ENCODE measurements at places on chromosomes 12 and 14.

- DNase-seq = no peak
These were observed 5.1 kb downstream of the ZNF605 start for GRCh38 chr12:132950844-132951535.

DNA sequence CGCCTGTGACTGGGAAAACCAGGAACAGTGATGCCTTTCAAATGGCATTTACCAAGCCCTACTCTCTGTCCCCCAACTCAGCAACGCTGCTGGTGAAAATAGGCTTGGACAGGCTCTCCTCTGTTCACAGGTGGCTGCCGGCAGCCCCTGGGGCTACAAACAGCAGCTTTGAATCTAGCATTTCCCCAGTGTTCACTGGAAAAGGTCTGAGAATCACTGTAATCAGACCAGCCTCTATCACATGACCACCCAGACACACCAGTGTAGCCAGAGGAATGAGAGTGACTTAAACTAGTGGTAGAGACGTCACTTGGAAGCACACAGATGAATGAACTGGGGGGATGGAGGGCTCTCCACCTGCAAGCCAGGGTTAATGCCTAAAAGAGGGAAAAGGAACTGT is 151.8 kb downstream of the FOXN3 start:
- DNase-seq = no peak

DNA sequence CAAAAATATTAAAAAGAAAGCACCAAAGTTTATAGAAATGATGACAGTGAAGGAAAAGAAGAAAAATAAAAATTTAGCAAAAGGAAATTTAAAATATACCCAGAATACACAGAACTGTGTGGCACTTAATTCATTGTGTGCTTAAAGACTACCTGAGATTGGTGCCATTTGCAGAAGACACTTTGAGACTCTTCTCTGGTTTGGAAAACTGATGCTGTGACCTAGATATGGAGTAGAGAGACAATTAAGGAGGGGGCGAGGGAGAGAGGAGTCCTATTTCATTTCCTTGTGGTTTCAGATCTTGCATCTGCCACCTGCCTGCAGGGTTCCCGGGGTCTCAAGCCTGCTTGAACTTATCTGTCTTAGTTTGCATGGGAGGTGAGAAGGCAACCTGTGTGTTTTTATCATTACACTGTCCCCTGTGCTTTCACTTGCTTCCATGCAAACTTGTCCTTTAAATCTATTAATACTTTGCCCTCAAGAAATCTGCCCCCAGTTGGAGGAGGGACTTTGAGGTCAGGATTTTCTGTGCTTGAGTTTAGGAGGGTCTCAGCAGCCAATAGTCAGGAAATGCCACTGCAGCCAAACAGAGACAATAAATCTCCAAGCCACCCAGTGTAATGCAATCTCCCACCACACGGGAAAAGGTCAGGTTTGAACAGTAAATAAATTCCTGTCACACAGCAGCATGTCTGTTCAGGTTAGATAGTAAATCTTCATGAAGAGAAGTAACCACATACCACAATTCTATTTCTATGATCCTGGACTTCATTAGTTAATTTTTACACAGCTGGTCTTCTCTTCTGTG is 119.4 kb downstream of the CAND1 start:
- no peak for DNase-seq

GRCh38 chr12:11446372-11446771 is 51.0 kb upstream of the PRB2 start:
- no peak for DNase-seq

DNA sequence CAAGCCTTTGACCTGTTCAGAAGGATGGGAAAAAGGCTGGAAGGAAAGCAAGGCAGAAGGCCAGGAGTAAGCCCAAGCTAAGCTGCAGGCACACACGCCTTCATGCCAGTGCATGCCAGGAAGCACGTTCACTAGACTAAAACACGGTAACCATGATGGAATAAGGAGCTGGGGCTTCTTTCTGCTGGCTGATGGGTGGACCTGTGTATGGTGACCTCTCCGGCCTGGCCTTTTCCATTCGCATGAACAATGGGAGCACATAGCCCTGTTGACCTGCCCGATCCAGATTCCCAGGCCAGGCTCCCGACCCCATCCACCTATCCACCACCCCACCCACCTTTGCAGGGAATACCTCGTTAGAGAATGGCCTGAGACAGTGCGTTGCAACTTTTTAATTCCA is 22.8 kb downstream of the VSX2 start:
- DNase-seq = no peak

- DNase-seq = no peak
These were observed 23.6 kb downstream of the PYGL start for GRCh38 chr14:50920482-50921230.

GRCh38 chr12:123043536-123044001 is 63.1 kb downstream of the ARL6IP4 start:
- DNase-seq = peak; percentile 60

- no peak for DNase-seq
These were observed 122.1 kb upstream of the ARHGAP5 start for GRCh38 chr14:31954991-31955390.

DNA sequence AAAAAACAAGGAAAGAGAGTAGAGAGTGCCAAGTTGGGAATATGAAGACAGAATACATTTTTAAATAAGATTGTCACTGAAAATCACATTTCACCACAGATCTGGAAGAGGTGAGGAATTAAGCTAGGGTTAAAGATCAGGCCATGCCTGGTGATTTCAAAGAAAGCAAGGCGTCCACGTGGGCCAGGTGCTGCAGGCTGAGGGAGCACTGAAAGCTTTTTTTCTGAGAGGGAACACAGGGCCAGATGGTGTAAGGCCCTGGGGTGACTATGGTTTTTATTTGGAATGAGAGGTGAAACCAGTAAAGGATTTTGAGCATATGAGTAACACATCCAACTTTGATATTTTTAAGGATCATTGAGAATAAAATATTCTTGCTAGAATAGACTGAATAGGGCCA is 20.9 kb downstream of the SYT1 start:
- no peak for DNase-seq

GRCh38 chr14:105030836-105031396 is 10.0 kb upstream of the CDCA4 start:
- no peak for DNase-seq

- DNase-seq = no peak
These were observed 9.2 kb upstream of the PLEKHG3 start for GRCh38 chr14:64695071-64695470.

DNA sequence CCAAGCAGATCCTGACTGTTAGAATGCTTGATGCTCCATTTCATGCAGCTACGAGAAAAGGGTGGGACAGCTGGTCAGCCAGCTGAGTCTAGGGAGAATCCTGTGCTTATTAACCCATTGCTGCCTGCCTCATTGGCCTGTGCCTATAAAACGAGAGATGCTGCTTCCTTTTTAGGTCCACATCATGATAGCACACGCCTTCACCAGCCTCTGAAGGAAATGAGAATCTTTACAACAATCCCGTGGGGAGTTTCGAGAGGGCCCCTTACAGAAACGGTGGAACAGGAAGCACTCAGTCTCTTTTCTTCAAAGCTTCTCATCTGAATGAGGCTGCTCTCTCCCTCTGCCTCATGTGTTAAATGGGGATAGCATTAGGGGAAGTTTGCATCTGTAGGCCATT is 147.3 kb upstream of the RFLNA start:
- no peak for DNase-seq
